Activated effector memory CD4-positive, alpha-beta T cell treated with Interleukin-2 at 50 U/mL for 16 hours (primary cell): ENCODE measurements at places on chromosomes 1 and 21.

- no peak for DNase-seq
Observed at GRCh38 chr1:183391863-183392262, 26.3 kb downstream of the NMNAT2 start.

- DNase-seq: no peak
Observed at GRCh38 chr1:82225421-82226185, 424.9 kb downstream of the ADGRL2 start.

- no peak for DNase-seq
Observed at GRCh38 chr1:222418654-222419053, 129.2 kb downstream of the HHIPL2 start.

DNA sequence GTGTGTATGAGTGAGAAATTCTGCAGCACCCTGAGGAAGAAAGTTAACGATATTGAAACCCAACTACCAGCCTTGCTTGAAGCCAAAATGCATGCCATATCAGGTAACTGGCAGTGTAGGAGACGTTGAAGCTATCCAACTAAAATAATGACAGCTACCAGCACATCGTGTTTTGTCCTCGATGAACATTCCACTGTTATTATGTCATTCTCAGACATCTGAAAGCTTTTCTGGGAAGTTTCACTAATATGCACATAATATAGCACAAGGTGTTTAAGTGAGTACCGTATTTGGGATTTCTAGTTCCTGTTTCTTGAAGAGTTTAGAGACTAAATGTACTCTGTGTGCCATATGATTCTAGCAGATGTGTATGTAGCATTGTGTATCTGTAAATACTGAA is 173.5 kb downstream of the DISC1 start:
- no peak for DNase-seq

DNA sequence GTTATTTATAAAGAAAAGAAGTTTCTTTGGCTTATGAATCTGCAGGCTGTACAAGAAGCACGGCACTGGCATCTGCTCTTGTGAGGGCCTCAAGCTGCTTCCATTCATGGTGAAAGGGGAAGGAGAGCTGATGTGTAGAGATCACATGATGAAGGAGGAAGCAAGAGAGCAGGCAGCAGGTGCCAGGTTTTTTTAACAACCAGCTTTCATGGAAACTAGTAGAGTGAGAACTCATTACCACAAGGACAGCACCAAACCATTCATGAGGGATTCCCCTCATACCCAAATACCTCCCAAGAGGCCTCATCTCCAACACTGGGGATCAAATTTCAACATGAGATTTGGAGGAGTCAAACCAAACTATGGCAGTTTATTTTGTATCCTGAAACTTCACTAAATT is 85.8 kb upstream of the CAMK1G start:
- DNase-seq: no peak
